ENCODE measurements at places on chromosomes 4 and X.

DNA sequence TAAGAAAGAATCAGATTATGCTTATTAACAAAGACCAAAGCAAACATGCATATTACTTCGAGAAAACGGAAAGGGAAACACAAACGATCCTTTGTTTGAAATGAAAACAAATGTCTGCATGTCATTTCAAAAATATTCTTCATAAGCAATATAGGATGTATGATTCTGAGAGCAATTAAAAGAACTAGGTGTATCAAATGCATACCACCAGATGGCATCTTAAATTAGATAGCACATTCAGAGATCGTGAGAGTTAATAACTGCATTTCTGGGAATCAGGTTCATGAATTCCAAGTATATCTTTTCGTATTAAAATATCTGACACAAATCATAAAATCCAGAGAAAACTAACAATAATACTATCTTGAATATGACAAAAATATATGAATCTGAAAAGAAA is 159.5 kb downstream of the PPP3CA start:
- DNase-seq: no peak

DNA sequence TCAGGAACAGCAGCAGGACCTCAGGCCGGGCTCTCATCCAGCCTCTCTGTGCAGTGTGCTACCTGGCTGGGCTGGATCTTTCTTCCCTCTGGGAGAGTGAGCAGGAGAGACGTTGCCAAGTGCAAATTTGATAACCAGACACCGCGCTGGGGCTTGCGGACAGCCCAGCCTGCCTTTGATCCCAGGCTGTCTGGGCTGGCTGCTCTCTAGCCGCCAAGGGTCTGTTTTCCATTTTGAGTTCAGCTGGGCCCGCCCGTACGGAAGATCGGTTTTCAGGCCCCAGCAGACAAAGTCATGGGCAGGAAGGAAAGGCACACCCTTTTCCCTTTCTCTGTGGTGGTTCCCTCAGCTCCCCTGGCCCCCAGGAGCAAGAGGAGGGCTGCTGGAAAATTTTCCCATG is 90.2 kb downstream of the CPZ start:
- no peak for DNase-seq

DNA sequence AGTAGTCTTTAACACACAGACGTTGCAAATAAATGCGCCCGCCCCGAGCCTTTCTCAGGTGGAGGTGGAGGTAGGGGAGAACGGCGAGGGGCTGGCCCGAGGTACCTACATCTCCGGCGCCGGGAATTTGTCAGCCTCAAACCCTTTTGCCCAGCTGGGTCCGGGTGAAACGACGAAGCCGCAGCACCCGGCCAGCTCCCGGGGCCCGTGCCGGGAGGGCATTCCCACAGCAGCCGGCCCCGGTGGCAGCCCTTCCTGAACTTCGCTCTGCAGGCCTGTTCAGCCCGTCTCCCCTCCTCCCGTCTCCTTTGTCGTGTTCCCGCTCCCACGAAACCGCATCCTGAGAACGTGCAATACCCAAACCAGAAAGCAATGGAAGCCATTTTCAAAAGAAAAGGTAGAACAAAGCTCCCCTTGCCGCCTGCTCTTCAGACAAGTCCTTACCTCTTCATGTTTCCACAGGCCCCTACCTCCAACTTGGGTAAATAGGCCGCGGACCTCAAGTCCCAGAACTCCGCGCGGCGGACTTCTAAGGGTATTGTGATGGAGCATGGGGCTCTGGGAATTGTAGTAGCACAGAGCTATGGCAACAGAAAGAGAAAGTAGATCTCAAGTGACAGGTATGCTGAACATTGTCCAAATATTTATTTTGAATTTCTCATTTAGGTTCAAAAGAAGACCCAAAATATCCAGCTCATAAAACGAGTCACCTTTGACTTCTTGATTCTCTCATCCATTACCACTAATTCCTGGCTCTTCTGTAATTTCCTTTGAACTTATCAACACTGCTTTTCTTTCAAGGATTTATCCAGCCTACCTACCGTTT is at the start of gene RBM41:
RBM41 (minus strand) TSS at position 501 of the 826 bp plus-strand sequence; CDS start at position 452, 49 bp downstream.
- peak; percentile 58 for DNase-seq

DNA sequence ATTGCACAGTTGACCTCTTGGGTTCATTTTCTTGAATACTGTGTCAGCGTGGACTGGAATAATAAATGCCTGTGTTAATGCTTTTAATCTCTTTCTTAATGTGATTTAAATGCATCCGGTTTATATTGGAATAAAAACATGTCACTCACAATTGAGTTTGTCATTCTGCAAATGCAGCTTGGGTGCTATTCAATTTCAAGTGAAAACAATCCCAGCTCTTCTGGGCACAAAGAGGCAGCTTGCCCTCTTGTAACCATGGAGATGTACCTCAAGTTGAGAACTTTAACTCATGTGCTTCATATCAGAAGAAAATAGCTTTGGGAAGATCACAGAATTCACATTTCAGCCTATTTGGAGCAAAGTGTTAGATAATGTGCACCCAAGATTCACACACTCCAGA is 355.7 kb upstream of the GNPDA2 start:
- no peak for DNase-seq

DNA sequence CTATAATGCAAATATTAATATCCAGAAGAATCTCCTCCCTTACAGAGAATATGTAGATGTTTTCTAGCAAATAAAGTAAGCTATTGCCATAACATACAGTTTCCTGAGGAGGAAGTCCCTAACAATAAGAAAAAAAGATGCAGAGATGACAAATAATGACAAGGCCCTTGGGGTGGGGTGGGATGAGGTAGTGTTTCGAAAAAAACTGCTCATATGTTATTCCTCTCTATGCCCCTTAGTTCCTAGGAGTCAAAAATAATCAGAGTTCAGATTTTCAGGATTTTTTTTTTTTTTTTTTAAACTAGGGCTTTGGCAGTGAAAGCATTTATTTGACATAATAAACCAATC is 99.0 kb downstream of the ZAR1 start:
- no peak for DNase-seq

- no peak for DNase-seq
These were observed 15.3 kb downstream of the NPY1R start for GRCh38 chr4:163317110-163317509.

DNA sequence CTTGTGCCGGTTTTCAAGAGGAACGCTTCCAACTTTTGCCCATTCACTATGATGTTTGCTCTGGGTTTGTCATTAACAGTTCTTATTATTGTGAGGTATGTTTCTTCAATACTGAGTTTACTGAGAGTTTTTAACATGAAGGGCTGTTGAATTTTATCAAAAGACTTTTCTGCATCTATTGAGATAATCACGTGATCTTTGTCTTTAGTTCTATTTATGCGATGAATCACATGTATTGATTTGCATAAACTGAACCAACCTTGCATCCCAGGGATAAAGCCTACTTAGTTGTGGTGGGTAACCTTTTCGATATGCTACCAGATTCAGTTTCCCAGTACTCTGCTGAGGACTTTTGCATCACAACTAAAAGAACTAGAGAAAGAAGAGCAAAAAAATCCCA is 318.0 kb downstream of the GASK1B start:
- no peak for DNase-seq

GRCh38 chr4:130747842-130748241 is 1651.9 kb downstream of the C4orf33 start:
- DNase-seq: no peak

Data from NCI-H2081 treated with DMSO at 0.1 percent for 48 hours (cell line).